ENCODE measurements at places on chromosomes 6 and 20. TPM values are rescaled to one million over a fixed set of nuclear protein-coding genes. Genes with fewer than 3 reads are reported as not detected.

- no peak for DNase-seq
- H3K27me3 ChIP-seq: no peaks in the 10 kb centered on the region
- H3K4me1 ChIP-seq: no peaks in the 10 kb centered on the region
- no peaks in the 10 kb centered on the region for H3K36me3 ChIP-seq
Measured at GRCh38 chr6:127576874-127577273, at the start of gene C6orf58. TSS of gene C6orf58 (plus strand) at chr6:127577174. CDS start at chr6:127577186, 12 bp downstream.

DNA sequence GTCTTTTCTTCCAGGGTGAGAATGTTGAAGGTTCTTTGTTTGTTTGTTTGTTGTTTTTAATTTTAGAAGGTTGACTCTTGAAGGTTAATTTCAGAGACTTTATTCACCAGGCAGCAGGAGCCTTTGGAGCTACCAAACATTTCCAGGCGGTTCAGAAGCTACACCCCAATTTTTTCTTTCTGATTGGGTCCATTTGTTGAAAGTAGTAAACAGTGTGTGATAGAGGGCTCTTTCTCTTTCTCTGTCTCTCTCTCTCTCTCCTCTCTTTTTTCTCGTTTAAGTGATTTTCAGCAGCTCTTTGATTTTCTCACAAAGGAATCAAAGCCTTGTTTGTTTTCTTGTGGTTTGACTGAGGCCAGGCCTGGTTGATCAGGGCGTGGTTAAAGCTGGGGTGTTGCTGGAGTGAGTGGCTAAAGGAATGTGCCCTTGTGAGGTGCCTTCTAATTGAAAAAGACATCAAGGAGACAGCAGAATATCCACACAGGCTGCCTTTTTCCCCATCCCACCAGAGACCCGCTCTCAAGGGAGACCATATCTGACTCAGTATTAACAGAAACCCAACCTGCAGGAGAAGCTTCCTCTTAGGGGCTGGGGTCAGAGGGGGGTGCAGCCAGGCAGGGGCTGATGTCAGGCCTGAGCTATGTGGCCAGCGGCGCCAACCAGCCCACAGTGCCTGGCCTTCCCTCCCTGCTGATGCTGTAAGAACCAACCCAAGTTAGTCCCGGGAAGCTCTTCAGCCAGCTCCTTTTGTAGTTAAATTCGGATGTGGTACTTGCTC is 40.4 kb upstream of the NAA20 start:
- H3K36me3 ChIP-seq: peaks cover 34% of the 10 kb centered on the region
- peaks cover 86% of the 10 kb centered on the region for H3K4me1 ChIP-seq
- peak overlapping the region; percentile 94 for H3K27ac ChIP-seq
- peak overlapping the region; percentile 46 for H3K4me3 ChIP-seq

Gene HAO1
- total RNA-seq: not detected

Gene RPN2
- 79.4 TPM for total RNA-seq

GRCh38 chr6:52642368-52642767 is 28.5 kb upstream of the TMEM14A start:
- no peak overlapping the region for H3K4me3 ChIP-seq
- H3K36me3 ChIP-seq: no peaks in the 10 kb centered on the region
- no peak overlapping the region for H3K27ac ChIP-seq
- DNase-seq: no peak

Gene BANF2
- total RNA-seq: not detected

DNA sequence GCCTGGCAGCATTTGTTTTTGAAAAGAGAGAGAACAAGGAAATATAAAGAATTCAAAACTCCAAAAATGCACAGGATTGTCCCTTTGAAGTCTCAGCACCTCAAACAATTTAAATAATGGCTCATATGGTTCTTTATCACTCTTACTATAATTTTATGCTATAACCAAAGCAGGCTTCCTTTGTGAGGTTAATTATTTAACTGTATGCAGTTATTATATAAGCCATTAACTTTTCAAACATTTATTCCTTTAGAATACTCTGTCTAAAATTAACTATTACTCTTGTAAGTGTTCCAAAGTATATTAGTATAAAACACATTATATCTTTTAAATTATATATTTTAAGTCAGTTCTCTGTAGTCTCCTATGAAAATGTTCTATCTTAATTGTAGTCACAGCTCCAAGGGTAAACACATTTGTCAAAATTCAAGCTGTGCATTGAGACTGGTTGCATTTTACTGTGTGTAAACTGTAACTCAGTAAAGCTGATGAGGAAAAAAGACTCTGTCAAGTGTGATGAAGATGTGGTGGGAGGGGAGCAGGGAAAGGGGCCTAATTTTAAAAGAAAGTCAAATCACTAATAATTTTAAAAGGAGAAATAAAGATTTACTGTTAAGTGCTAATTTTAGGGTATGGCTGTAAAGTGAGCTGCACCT is 20.0 kb upstream of the PLAGL1 start:
- no peak overlapping the region for H3K4me3 ChIP-seq
- no peaks in the 10 kb centered on the region for H3K27me3 ChIP-seq
- no peak for DNase-seq

Gene CLVS2
- 0.35 TPM for total RNA-seq

GRCh38 chr6:52573295-52573694 is 3.6 kb downstream of the TRAM2 start:
- no peak for DNase-seq
- no peaks in the 10 kb centered on the region for H3K36me3 ChIP-seq
- H3K27ac ChIP-seq: peak overlapping the region; percentile 24
- peaks cover 90% of the 10 kb centered on the region for H3K4me1 ChIP-seq
- H3K4me3 ChIP-seq: no peak overlapping the region
- H3K27me3 ChIP-seq: no peaks in the 10 kb centered on the region

DNA sequence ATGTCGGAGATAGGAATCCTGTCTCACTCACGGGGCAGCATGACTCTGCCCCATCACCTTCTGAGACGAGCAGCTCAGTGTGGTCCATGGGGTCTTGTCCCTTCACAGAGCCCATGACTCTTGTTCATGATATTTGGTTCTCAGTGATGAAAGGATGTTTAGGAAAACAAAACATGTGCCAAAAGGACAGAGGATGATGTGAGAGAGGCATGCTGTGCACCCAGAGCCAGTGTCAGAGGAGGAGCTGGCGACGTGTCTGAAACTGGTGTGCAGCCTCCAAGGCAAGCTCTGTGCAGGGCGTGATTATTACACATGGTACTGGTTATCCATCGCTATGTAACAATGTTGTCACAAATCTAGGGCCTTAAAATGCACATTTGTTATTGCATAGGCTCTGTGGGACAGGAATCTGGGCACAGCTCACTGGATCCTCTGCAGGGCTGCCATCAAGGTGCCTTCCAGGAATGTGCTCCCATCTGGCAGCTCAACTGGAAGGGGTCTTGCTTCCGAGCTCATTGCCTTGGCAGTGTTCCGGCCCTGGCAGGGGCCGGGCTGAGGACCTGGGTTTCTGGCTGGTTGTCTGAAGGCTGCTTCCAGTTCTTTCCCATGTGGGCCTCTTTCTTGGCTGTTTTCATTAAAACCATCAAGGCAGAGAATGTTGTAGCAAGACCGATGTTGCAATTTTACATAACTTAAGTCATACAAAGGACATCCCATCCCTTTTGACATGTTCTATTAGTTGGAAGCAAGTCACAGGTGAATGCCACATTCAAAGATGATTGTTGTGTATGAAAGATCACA is 175.4 kb downstream of the ERMARD start:
- no peaks in the 10 kb centered on the region for H3K4me1 ChIP-seq
- no peaks in the 10 kb centered on the region for H3K27me3 ChIP-seq
- no peak overlapping the region for H3K4me3 ChIP-seq

- no peaks in the 10 kb centered on the region for H3K27me3 ChIP-seq
- no peak overlapping the region for H3K4me3 ChIP-seq
- H3K27ac ChIP-seq: no peak overlapping the region
- DNase-seq: no peak
Measured at GRCh38 chr20:54091120-54091480, 20.7 kb upstream of the BCAS1 start.

DNA sequence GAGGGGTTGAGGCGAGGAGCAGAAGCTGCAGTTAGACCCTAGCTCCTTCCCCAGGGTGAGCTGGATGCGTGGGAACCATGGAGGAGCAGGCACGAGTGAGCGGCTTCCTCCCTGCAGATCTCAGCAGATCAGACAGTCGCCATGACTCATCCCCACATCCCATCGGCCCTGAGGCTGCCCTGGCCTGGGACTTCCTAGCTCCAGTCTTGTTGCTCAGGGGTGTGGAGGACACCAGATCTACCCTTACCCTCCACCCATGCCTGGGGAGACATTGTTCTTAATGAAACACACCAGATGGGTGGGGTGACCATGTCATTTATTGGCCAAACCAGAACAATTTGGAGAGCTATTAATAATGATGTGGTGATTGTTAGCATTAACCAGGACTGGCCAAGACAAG is 36.3 kb upstream of the TGM2 start:
- H3K27ac ChIP-seq: no peak overlapping the region
- no peaks in the 10 kb centered on the region for H3K36me3 ChIP-seq
- peaks cover 7% of the 10 kb centered on the region for H3K4me1 ChIP-seq

GRCh38 chr6:9936551-9936950 is 478.3 kb downstream of the TFAP2A start:
- DNase-seq: no peak
- no peak overlapping the region for H3K4me3 ChIP-seq
- no peak overlapping the region for H3K27ac ChIP-seq
- no peaks in the 10 kb centered on the region for H3K27me3 ChIP-seq
- H3K4me1 ChIP-seq: no peaks in the 10 kb centered on the region
- no peaks in the 10 kb centered on the region for H3K36me3 ChIP-seq

- no peak overlapping the region for H3K27ac ChIP-seq
- H3K4me3 ChIP-seq: no peak overlapping the region
- no peak for DNase-seq
- H3K27me3 ChIP-seq: no peaks in the 10 kb centered on the region
- peaks cover 46% of the 10 kb centered on the region for H3K36me3 ChIP-seq
Measured at GRCh38 chr20:41456351-41456750, 89.7 kb upstream of the EMILIN3 start.

DNA sequence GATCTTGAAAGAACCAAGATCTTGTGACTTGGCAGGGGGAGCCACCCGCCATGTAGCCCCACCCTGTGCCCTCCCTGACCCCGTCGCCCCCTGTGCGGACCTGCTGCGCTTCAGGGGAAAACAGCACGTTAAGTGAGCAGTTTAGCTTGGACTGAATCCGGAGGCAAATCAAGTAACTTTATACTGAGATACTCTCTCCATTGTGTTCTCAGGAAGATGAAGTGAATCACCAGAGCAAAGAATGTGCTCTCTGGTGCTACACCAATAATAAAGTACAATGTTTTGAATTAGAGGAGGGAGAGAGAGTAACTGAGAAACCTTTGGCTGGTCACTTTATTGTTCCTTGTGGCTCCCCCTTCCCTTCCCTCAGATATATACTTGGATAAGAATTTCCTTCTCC is 83.4 kb downstream of the TXNDC5 start:
- no peak overlapping the region for H3K27ac ChIP-seq
- H3K4me1 ChIP-seq: peaks cover 6% of the 10 kb centered on the region
- no peak overlapping the region for H3K4me3 ChIP-seq
- H3K36me3 ChIP-seq: no peaks in the 10 kb centered on the region

DNA sequence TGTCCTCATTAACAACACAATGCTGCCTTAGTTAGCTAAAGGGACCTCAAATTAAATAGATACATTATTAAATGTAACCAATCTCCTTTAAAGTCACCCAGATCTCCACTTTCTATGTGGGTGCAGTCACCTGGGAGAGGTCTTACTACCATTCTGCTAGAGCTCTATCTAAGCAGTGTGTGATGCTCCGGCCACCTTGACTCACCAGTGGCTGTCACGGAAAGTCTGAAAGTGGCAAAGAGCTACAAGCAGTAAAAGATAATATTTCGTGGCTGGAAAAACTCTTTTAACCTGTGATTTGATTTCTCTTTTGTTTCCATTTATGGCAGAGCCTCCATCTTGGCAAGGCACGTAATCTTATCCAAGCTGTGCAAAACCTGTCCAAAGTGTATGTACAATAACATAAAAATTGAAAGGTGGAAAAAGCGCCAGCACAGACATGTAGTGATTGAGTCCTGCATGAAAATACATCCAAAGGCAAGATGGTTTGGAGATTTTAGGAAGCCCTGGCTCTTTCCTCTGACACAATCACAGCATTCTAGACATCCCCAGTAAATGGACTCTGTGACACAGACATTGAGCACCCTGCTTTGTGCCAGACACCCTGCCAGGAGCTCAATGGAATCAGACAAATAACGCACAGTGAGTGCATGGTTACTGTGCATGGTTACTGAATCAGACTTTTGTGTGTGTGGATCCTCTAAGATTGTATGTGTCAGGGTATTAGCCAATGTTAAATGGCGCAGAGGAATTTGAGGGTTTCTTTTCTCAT is 116.6 kb downstream of the ADAT2 start:
- no peak overlapping the region for H3K27ac ChIP-seq
- H3K4me1 ChIP-seq: no peaks in the 10 kb centered on the region
- no peaks in the 10 kb centered on the region for H3K27me3 ChIP-seq
- no peak overlapping the region for H3K4me3 ChIP-seq

Gene PRL
- not detected for total RNA-seq

DNA sequence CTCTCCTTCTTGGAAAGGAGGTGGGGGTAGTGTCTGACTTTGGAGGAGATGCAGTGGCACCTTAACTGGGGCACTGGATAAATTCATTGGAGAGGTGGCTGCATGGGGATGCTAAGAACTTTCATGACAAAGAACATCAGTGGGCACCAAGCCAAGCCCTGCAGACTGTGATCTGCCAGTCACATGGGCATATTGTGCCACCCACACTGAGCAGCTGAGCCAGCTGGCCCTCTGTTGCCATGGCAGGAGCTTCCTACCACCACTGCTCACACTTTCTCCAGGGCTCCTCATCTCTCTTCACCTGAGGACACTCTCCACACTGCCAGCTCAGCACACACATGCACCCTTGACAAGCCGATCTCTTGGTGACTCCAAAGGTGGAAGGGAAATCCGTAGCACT is 715.6 kb downstream of the QKI start:
- no peaks in the 10 kb centered on the region for H3K27me3 ChIP-seq
- H3K27ac ChIP-seq: no peak overlapping the region
- H3K4me3 ChIP-seq: no peak overlapping the region
- H3K36me3 ChIP-seq: no peaks in the 10 kb centered on the region
- no peaks in the 10 kb centered on the region for H3K4me1 ChIP-seq
- DNase-seq: no peak

DNA sequence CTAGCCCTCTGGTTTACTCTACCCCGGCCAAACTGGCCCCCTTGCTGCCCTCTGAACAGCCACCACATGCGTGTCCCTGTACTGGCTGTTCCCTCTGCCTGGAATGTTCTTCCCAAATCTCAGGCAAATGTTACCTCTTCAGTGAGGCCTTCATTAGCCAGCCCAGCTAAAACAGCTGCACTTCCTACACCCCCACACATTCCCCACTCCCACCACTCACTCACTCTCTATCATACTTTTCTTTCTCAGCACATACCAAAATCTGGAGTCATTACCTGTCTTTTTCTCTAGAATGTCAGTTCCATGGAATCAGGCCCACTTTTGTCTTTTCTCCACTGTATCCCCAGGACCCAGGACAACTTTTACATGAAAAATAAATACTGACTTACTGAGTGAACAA is 401.2 kb upstream of the SULF2 start:
- H3K4me3 ChIP-seq: no peak overlapping the region
- H3K27me3 ChIP-seq: peaks cover 3% of the 10 kb centered on the region
- H3K36me3 ChIP-seq: no peaks in the 10 kb centered on the region
- DNase-seq: no peak

- no peaks in the 10 kb centered on the region for H3K27me3 ChIP-seq
- no peak overlapping the region for H3K4me3 ChIP-seq
Measured at GRCh38 chr6:90305800-90306448, 9.3 kb upstream of the BACH2 start.

GRCh38 chr6:127459231-127459641 is at the start of gene KIAA0408:
TSS of gene KIAA0408 (minus strand) at chr6:127459389. CDS start at chr6:127453981, 5,408 bp downstream.
- DNase-seq: peak; percentile 60
- H3K27ac ChIP-seq: no peak within 1 kb of the TSS
- no peak within 1 kb of the TSS for H3K4me3 ChIP-seq
- no peaks in the 10 kb centered on the region for H3K36me3 ChIP-seq

- H3K36me3 ChIP-seq: no peaks in the 10 kb centered on the region
- peaks cover 6% of the 10 kb centered on the region for H3K27me3 ChIP-seq
- no peak overlapping the region for H3K27ac ChIP-seq
- H3K4me3 ChIP-seq: no peak overlapping the region
- no peaks in the 10 kb centered on the region for H3K4me1 ChIP-seq
- no peak for DNase-seq
Measured at GRCh38 chr20:62232194-62232593, 6.1 kb upstream of the OSBPL2 start.
